ENCODE measurements at places on chromosomes 7 and 10.

- no peak for DNase-seq
Observed at GRCh38 chr10:98266647-98267046, 1.3 kb downstream of the LOXL4 start.

- DNase-seq = no peak
Observed at GRCh38 chr10:132136097-132136521, 50.6 kb upstream of the DPYSL4 start.

DNA sequence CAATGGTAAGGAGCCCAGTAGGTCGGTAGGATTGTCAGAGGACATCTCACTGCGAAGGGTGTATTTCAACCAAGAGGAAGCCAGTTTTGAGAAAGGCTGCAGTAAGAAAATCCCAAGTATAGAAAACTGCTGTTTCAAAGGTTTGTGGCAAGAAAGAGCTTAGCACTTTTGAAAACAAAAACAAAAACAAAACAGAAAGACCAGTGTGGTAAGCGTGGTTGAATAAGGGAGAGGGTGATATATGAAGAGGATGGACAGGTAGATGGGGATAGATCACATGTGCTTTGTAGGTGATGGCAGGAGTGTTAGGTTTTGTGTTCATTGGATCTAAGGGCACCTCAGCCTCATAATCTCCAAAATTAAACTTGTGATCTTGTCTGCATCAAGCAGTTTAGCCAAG, 141.6 kb upstream of the WNT16 start:
- no peak for DNase-seq

- DNase-seq = no peak
Observed at GRCh38 chr7:2698581-2699288, 10.7 kb downstream of the AMZ1 start.

- no peak for DNase-seq
Observed at GRCh38 chr10:36736311-36736710, 389.1 kb upstream of the ANKRD30A start.

DNA sequence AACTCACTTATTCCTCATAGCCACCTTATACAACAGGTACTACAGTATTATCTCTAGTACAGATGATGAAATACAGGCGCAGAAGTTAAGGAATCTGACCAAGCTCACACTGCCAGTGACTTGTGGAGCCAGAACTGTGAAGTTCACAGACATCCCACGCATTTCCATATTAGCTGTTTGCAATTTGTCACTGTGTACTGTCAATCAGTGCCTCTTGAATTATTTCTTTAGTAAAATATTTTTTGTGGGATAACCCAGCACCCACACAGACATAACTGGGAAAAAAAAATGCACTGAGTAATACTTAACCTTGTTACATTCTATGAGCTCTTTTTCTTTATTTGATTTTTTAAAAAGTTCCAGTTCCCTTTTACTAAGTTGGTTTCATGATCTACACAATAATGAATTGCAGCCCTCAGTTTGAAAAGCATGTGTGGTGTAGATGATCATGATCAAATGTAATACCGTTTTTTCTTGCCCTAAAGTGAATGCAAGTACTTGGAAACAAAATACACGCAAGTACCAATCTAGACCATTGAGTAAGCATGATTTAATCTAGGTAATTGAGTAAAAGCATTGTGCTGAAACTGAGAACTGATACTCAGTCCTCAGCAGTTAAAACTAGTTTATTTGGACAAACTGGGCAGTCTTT, 14.1 kb downstream of the CUL1 start:
- DNase-seq = no peak

DNA sequence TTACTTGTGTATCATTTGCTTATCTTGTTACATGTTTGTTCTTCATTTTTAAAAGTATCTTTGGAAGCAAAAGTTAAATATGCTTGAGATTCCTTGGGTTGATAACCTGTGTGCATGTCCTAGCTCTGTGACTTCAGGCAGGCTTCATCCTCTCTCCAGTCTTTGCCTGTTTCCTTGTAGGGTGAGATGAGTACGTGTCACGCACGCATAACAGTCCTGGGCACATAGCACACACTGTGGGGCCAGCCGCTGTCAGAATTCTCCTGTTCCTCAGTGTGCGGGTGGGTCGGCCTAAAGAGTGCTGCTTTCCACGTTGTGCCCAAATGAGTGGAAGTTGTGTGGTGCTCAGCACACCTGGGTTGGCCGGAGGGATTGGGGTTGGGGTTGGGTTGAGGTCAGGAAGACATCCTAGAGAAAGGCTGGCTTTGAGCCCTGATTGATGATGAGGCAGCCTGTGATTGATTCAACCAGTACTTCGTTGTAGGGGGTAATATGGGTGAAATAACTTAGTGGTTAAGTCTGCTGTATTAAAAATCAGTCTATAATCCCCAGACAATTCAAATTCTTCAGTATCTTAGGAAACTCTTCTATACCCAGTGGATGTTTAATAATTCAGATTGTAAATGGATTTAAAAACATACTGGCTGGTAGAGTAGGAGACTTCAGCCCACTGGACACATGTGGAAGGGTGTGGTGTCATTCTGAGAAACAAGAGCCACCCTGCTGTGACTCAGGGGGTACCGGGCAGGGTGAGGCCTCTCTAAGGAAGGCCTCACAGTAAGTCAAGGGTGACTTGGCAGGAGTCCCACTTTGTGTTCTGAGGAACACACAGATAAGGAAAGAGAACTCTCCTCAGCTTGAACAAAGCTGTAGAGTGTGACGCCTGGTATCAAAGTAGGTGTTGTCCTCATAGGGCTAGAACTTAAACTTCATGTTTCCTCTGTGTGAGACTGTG, 54.8 kb downstream of the DAGLB start:
- DNase-seq = no peak

DNA sequence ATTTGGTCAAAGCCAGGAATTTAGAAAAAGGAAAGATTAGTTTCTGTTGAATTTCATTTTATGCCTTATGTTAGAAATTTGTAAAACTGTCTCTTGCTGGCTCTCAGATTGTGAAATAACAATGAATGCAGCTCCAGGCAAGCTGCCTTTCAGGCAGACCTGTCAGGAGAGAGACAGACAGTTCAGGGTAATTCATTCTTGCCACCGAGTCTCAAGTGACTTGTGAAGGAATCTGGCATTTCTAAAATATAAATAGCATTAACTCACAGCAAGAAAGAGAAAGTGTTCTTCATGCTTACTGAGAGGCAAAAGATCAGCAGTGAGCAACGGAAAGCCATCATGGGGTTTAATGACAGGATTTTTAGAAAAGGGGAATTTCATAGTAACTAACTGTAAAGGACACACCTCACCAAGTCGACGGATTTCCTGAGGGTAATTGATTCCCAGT, 442.3 kb upstream of the AKR1E2 start:
- no peak for DNase-seq

DNA sequence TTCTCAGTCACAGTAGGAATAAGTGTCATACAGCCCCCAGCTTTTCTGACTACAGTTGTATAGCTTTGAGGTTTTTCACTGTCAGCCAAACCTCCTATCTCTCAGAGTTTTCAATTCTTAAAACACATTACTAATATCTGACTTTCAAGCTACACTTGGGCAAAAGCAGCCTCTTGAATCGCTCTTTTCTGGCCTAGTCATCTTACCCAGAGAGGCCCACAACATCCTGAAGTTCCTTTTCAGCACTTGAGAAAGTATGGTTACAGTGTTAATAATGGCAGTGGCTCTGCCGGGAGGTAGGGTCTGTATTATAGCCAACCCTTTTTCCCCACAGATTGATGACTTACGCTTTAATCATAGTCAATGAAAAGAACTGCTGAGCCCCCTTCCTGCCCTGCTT, 181.0 kb downstream of the LRRC4 start:
- no peak for DNase-seq

GRCh38 chr10:11080564-11080984, 62.9 kb downstream of the CELF2 start:
- no peak for DNase-seq

GRCh38 chr10:30897547-30897946, 134.1 kb downstream of the ZNF438 start:
- no peak for DNase-seq

DNA sequence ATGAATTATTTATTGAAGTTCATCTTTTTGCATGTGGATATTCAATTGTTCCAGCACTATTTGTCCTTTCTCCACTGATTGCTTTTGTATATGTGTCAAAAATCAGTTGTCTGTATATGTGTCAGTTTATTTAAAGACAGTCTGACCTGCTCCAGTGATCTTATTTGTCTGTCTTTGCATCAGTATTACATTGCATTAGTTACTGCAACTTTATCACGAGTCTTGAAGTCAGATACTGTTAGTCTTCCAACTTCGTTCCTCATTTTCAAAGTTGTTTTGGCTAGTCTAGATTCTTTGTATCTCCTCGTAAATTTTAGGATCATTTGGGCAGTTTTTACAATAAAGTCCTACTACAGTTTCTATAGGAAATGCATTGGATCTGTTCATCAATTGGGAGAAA, 166.4 kb downstream of the CELF2 start:
- DNase-seq = no peak

DNA sequence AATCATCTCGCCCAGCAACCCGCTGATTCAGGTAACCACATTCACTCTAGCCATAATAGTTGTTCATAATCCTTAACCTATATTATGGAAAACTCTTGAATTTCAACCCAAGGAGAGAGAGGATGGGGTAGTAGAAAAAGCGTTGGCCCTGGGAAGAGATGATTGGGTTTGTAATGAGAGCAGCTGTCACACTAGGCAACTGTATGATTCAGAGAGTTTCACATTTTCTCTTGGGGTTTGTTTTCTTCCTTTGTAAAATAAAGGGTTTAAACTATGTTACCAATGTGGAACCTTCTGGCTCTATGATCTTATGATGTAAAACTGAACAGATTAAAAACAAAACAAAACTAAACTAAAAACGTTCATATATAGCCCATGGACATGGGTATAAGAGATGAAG, 705.2 kb upstream of the IGFBP3 start:
- DNase-seq = no peak

- DNase-seq = no peak
Observed at GRCh38 chr10:121450247-121450646, 148.0 kb downstream of the FGFR2 start.

- no peak for DNase-seq
Observed at GRCh38 chr10:46014683-46015405, 15.6 kb downstream of the NCOA4 start.

DNA sequence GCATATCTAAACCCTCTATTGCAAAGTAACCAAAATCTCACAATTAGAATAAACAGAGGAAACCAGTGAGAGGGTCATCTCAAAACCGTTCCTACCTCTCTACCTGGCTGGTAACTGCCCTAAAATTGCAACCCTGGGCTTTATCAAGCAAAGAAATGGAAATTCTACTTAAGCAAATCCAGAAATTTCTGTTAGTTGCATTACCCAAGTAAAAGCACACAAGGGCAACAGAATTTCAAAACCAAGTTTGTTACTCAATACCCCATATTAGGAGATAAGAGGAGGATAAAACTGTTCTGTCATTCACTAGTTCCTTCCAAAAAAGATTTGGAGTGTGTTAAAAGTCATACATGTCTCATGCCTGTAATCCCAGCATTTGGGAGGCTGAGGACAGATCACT, 195.3 kb downstream of the FAM107B start:
- DNase-seq = no peak

- DNase-seq = no peak
Observed at GRCh38 chr10:91694170-91694794, 61.4 kb upstream of the PPP1R3C start.

GRCh38 chr7:29946428-29947186, 43.0 kb downstream of the SCRN1 start:
- DNase-seq = no peak

- no peak for DNase-seq
Observed at GRCh38 chr7:25831062-25831691, 320.8 kb upstream of the NFE2L3 start.

GRCh38 chr7:3767917-3768777, 467.1 kb downstream of the SDK1 start:
- DNase-seq = no peak

DNA sequence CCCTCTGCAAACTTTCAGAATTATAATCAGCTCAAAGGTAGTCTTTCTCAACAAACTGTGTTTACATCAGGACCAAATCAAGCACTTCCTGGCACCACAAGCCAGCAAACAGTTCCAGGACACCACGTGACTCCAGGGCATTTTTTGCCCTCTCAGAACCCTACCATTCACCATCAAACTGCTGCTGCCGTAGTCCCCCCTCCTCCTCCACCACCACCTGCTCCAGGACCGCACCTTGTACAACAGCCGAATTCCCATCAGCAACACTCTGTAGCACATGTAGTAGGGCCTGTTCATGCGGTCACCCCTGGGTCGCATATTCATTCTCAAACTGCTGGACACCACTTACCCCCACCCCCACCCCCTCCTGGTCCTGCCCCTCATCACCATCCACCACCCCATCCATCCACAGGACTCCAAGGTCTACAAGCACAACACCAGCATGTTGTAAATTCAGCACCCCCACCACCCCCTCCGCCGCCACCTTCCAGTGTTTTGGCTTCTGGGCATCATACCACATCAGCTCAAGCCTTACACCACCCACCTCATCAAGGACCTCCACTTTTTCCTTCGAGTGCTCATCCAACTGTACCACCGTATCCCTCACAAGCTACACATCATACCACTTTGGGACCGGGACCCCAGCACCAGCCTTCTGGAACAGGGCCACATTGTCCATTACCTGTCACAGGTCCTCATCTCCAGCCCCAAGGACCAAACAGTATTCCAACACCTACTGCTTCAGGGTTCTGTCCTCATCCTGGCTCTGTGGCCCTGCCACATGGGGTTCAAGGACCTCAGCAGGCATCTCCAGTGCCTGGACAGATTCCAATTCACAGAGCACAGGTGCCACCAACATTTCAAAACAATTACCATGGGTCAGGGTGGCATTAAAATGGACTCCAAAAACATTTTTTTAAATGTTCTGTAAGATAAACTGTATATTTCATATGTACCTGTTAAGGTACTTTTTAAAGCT, 98.7 kb downstream of the KMT2E start:
- DNase-seq = no peak

DNA sequence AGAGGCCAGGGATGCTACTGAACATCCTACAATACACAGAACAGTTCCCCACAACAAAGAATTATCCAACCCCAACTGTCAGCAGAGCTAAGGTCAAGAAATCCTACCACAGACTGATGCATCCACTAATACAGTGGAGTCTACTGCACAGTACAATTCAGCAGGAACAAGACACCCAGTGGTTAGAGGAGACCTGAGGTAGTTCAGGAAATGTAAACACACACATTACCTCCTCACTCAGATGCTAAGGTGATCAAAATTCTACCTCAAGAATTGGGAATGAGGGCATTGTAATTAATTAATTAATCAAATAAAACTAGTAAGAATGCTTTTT, 91.4 kb downstream of the ZFAND4 start:
- no peak for DNase-seq

DNA sequence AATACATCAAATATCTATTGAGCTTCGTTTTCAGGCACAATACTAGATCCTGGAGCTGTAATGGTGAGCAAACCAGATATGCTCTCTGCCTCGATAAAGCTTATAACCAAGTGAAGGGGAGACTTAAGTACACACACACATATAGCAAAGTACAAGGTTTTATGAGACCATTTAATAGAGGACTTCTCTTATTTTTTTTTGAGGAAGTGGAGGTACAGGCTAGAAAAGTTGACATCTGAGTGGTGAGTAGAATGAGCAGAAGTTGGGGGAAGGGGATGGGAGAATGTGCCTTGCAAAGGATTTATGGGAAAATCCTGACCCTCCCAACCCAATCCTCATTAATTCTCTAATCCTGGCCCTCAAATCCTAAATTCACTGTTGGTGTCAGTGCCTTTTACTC, 7.7 kb downstream of the CCDC136 start:
- no peak for DNase-seq
